H9 (cell line): ENCODE measurements at places on chromosomes 16 and 17. TPM values are rescaled to one million over a fixed set of nuclear protein-coding genes. Genes with fewer than 3 reads are reported as not detected.

Gene ITGB4
- 3.9 and 5.3 TPM in 2 replicates for total RNA-seq

DNA sequence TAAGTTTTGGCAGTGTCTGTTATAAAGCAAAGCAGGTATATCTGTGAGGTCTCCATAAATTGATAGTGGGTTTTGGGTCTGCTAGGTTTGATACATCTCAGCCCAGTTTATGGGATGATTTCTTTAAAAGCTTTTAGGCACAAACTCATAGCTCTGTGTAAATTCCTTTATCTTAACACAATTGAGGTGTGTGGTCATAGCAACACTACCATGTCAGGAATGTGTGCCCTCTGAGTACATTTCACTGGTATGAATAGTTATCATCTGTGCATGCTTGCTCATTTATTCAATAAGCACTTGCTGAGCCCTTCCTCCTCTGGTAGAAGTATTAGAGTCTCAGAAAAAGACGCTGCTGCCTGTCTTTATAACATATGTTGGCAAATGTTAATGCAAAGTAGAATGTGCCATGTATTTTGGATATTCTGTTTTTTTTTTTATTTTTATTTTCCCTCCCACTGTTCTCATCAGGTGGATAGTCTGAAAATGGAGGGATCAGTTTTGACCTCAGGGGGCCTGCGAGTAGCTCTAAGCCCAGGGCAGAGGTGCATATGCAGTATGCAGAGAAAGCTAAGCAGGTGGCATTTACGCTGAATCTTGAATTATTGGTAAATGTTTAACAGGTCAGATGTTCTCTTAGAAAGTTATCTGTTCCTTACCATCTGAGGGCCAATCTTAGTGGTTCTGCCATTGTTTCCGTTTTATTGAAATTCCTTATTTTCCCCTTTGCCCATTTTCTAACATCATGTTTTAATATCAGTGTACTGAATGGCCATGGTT is 90.7 kb downstream of the WNT3 start:
- no peak overlapping the region for H3K27ac ChIP-seq
- H3K27me3 ChIP-seq: no peaks in the 10 kb centered on the region
- no peak overlapping the region for H3K4me3 ChIP-seq
- H3K36me3 ChIP-seq: no peaks in the 10 kb centered on the region
- H3K4me1 ChIP-seq: no peaks in the 10 kb centered on the region; the same call in 1 of the 2 replicates

Gene CEMP1
- total RNA-seq: not detected in 2 replicates

Gene TMEM235
- total RNA-seq: 0.13 and 0.28 TPM in 2 replicates

DNA sequence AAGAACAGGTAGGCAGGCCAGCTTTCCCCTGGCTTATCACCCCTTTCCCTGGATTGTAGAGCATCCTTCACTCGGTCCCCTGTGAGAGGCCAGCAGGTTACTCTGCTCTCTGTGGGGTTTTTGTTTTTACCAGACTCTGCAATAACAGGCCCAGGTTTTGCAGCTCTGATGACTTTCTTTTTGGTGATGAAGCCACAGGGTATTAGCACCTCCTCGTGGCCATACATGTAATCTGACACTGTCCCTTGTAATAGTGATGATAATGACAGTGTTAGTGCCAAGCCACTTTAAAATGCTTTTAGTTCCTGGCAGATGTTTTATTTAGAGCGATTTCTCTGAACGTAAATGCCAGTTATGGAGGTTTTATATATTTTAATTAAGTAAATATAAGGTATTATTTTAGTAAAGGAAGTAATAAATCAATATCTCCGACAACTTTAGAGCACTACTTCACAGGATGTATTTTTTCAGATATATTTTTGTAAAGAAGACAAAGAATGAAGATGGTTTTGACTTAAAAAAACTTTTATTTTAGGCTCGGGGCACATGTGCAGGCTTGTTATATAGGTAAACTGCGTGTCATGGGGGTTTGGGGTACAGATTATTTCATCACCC is 38.0 kb upstream of the CPHXL start:
- no peaks in the 10 kb centered on the region for H3K27me3 ChIP-seq
- no peak overlapping the region for H3K27ac ChIP-seq
- no peaks in the 10 kb centered on the region for H3K4me1 ChIP-seq

DNA sequence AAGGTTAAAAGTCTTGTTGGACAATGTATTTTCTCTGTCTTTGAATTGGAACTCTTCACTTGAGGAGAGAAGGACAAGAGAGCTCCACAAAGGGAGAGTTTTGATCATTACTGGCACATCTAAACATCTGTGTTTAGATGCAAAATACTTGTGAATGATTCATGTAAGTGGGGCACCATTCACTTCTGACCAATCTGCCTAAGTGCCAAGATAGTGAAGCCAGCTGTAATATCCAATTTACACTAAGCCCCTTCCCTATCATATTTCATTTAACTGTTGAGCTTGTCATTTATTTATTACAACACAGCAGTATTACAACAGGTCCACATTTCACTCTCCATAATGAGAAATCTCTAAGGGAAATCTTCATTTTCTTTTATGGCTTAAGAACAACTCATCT is 832.3 kb upstream of the GOT2 start:
- H3K4me3 ChIP-seq: no peak overlapping the region
- H3K27me3 ChIP-seq: no peaks in the 10 kb centered on the region
- H3K27ac ChIP-seq: no peak overlapping the region
- peaks cover 4% of the 10 kb centered on the region; the same call in 1 of the 2 replicates for H3K4me1 ChIP-seq
- no peak for DNase-seq
- H3K36me3 ChIP-seq: no peaks in the 10 kb centered on the region

GRCh38 chr17:50373705-50374104 is 676 bp downstream of the EME1 start:
- peaks cover 2% of the 10 kb centered on the region; the same call in 1 of the 2 replicates for H3K4me1 ChIP-seq
- H3K27ac ChIP-seq: no peak overlapping the region
- H3K27me3 ChIP-seq: no peaks in the 10 kb centered on the region
- peak overlapping the region; percentile 98 for H3K4me3 ChIP-seq
- peaks cover 50% of the 10 kb centered on the region for H3K36me3 ChIP-seq

DNA sequence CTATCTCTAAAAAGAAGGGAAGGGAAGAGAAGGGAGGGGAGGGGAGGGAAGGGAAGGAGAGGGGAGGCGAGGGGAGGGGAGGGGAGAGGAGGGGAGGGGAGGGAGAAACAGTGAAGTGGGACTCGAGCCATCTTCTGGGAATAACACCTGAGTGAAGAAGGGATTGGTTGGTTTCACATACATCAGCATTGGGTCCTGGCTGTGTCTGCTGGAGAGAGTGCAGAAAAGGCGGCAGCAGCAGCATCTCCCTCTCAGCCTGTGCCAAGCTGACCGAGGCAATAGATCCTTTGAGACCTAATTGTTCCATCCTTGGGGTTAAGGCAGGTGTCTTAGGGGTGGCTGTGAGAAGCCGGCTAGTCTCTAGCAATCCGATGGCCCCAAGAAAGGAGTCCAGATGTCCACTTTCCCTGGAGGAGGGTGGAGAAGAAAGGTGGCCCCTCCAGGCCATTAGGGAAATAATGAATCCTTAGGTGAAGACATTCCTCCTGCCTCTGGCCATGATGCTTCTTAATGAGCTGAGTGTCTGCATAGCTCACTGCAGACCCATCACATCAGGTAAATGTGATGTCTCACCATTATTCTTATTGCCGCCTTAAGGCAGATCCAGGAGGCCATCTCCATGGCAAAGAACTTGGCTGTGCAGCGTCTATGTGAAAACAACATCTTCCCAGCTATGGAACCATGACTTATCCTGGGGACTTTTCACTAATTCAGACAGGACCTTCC is 71.6 kb downstream of the WIPI1 start:
- no peaks in the 10 kb centered on the region for H3K36me3 ChIP-seq
- no peaks in the 10 kb centered on the region for H3K27me3 ChIP-seq
- H3K4me1 ChIP-seq: no peaks in the 10 kb centered on the region
- peak; percentile 17 for DNase-seq
- H3K4me3 ChIP-seq: no peak overlapping the region

GRCh38 chr16:72189865-72190371 is 18.0 kb upstream of the PMFBP1 start:
- no peak overlapping the region for H3K4me3 ChIP-seq
- peaks cover 3% of the 10 kb centered on the region; the same call in 2 of the 3 replicates for H3K36me3 ChIP-seq
- no peak for DNase-seq
- H3K27me3 ChIP-seq: no peaks in the 10 kb centered on the region

DNA sequence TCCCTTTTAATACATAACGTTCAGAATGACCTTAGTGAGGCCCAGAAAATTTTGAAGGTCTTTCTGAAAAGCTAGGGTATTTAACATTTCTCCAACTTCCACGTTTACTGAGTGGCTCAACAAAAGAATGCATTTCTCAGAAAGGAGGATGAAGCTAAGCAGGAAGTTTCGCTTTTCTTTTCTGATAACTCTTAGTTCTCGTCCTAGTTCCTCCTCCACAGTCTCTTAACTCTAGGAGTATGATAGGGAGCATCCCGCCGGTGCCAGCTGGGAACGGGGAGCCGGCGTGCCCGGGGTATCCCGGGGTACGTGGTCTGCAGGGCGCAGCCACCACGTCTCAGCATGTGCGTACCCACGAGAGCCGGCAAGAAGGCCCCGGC is 363 bp downstream of the KARS1 start:
- DNase-seq: no peak
- H3K4me1 ChIP-seq: no peaks in the 10 kb centered on the region
- H3K36me3 ChIP-seq: peaks cover 30% of the 10 kb centered on the region
- H3K4me3 ChIP-seq: peak overlapping the region; percentile 95

Gene YWHAE
- total RNA-seq: 1,282 and 1,294 TPM in 2 replicates

Gene TLCD1
- total RNA-seq: 46.4 and 50.7 TPM in 2 replicates

GRCh38 chr17:5352681-5353289 is 66.7 kb downstream of the NUP88 start:
- H3K27ac ChIP-seq: no peak overlapping the region
- H3K4me3 ChIP-seq: no peak overlapping the region
- peaks cover 24% of the 10 kb centered on the region for H3K36me3 ChIP-seq

DNA sequence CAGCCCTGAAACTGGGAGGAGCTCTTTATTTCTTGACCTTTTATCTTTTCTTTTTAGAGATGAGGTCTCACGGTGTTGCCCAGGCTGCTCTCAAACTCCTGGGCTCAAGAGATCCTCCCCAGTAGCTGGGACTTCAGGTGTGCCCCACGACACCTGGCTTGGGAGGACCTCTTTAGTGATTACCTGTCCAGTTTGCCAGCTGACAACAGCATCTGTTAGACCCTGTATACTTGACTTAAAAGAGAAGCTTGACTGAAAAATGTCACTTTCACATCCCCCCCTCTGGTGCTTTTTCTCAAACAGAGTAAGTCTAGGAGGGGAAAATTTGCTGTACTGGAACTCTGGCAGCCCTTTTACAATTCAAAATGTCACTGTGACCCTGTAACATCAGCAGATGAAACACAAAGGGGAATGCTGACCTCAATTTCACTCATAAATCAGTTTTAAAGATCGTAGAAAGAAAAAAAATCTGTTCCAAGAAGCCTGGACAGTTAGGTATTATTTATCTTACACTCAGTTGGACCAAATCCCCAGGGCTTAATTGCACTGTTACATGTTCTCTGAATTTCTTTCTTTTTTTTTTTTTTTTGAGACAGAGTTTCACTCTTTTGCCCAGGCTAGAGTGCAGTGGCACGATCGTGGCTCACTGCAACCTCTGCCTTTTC is 1.8 kb upstream of the ERN1 start:
- no peaks in the 10 kb centered on the region; the same call in 1 of the 2 replicates for H3K27me3 ChIP-seq
- H3K4me1 ChIP-seq: 0 out of 2 replicates have a peak, but pooled peaks cover 3% of the 10 kb centered on the region
- H3K27ac ChIP-seq: no peak overlapping the region
- no peak for DNase-seq

GRCh38 chr17:75764711-75765421 is at the start of gene GALK1:
Gene GALK1, minus strand, starts transcription at chr17:75765192. Its CDS starts 56 bp downstream, at chr17:75765136.
- H3K4me1 ChIP-seq: no peaks in the 10 kb centered on the region
- H3K36me3 ChIP-seq: peaks cover 6% of the 10 kb centered on the region
- H3K27me3 ChIP-seq: no peaks in the 10 kb centered on the region
- peak within 1 kb of the TSS; percentile 64 for H3K4me3 ChIP-seq
- H3K27ac ChIP-seq: no peak within 1 kb of the TSS
- DNase-seq: peak; percentile 86

DNA sequence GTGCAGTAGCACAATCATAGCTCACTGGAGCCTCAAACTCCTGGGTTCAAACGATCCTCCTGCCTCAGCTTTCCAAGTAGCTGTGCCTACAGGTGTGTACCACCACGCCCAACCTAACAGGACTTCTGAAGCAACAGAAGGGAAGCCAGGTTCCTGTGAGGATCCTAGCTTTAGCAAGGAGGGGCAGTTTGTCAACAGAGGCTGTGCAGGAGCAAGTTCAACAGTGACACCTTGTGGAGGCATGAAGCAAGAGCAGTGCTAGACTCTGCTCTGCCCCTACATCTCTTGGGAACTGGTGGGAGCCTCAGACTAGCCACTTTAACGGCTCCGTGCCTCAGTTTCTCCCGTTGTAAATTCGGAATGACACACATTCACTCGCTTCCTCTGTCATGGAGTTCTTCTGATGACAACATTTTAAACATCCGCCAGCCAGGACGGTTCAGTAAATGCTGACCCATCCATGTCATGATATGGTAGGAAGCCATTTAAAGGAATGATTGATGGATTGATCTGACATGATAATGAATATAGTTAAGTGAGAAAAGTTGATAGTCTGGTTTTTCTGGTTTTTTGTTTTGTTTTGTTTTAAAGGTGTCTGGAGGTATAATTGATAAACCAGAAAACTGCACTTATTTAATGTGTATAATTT is 218.7 kb downstream of the MRTFB start:
- H3K36me3 ChIP-seq: peaks cover 5% of the 10 kb centered on the region
- DNase-seq: peak; percentile 76
- no peaks in the 10 kb centered on the region for H3K27me3 ChIP-seq
- no peak overlapping the region for H3K4me3 ChIP-seq

DNA sequence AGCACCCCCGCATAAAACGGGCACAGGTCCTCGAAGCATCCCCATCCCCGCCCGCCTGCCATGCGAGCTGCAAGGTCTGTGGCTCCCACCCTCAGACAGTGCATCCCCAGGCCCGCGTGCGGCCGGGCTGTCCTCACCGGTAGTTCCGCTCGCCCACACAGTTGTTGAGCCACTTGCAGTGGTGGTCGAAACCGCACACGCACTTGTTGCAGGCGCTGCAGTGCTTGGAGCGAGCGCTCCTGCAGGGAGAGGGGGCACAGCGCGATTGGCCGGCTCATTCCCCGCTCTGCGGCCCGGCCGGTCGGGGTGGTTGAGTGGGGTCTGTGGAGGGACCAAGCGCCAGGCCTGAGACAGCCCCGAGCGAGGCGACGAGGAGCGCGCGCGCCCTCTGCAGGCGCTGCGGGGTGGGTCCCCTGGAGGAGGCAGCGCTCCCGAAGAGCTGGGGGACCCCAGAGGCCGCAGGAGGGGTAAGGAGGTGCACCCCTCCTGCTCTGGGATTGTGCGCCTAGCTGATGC is 6.0 kb upstream of the TPPP3 start:
- peak; percentile 84 for DNase-seq
- no peak overlapping the region for H3K27ac ChIP-seq
- H3K27me3 ChIP-seq: peaks cover 12% of the 10 kb centered on the region; the same call in 1 of the 2 replicates
- no peaks in the 10 kb centered on the region for H3K36me3 ChIP-seq
- H3K4me3 ChIP-seq: no peak overlapping the region
- H3K4me1 ChIP-seq: no peaks in the 10 kb centered on the region; the same call in 1 of the 2 replicates

DNA sequence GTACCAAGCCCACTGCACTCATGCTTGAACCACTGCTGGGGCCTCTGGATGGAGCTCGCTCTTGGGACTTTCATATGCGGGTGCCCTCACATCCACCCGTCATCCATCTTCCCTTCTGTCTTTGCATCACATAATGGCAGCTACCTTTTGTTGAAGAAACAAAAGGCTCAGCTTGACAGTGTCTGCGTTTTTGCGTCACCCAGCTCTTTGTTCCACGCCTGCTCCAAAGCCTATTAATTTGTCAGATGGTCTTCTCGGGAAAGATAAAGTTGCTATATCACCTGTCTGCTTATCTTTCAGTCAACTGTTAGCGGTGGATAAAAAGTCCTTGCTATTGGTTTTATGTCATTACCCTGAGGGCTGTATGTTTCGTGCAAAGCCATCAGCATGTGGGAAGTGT is 18.1 kb upstream of the BCO1 start:
- H3K27ac ChIP-seq: no peak overlapping the region
- no peak for DNase-seq
- H3K4me3 ChIP-seq: no peak overlapping the region
- no peaks in the 10 kb centered on the region for H3K27me3 ChIP-seq
- no peaks in the 10 kb centered on the region for H3K4me1 ChIP-seq

Gene NKD1
- total RNA-seq: 1.9 and 3.7 TPM in 2 replicates
